NCI-H187 (cell line): ENCODE measurements at places on chromosomes 5 and 9.

DNA sequence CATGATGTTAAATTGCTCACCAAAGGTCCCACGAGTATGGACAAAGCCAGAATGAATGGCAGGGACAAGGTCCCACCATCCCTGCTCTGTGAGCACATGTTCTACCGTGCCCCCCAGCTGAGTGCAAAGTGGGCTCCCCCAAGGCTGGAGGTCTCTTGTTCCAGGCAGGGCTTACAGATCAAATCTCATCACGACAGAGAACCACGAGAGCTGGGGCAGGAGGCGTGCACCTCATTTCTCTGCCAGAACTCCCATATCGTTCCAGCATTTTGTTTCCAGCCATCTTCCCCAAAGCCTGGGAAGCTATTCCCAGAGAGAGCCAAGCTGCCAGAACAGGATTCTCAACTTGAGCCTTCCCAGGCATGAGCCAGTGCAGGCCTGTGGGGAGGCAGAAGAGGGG, 108.5 kb downstream of the ZNF354C start:
- DNase-seq: no peak

DNA sequence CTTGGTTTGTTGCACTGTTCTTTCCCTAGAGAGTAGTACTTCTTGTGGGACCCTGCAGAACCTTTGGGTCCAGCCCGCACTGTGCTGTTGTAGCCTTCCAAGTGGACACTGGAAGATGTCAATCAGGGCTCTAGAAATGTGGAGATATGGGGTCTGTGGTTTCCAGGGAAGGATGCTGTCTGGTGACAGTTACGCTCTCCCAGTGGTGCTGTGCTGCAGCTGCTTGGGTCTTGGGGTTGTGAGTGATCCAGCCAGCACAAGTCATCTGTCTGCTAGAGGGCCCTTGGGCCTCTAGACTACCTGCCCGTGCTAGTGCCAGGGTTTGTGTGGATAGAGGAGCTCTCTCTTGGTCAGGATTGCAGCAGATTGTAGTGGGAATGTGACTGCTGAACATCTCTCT, 484.5 kb downstream of the DMAC1 start:
- DNase-seq: no peak

GRCh38 chr9:95073042-95073607, 244.4 kb downstream of the FANCC start:
- no peak for DNase-seq

- no peak for DNase-seq
These were observed 193.9 kb upstream of the MVB12B start for GRCh38 chr9:126132746-126133145.

- no peak for DNase-seq
These were observed 599.1 kb upstream of the TYRP1 start for GRCh38 chr9:12094046-12094445.

DNA sequence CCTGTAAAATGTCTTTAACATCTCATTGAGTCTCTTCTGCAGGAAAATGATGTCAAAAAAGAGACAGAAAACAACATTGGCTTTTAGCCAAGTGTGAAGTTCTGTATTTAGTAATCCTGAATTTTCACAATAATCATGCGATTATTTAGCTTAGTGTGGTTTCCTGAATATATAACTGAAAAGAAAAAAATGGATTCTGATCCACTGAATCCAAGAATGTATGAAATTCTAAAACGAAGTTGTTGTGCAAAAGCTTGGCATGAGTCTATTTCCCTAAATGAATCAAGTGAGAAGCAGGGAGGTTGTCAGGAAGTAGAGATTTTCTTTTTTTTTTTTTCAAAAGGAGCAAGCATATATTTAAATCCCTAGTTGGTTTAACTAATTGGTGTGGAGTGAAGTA, 145.9 kb upstream of the CDH6 start:
- no peak for DNase-seq

DNA sequence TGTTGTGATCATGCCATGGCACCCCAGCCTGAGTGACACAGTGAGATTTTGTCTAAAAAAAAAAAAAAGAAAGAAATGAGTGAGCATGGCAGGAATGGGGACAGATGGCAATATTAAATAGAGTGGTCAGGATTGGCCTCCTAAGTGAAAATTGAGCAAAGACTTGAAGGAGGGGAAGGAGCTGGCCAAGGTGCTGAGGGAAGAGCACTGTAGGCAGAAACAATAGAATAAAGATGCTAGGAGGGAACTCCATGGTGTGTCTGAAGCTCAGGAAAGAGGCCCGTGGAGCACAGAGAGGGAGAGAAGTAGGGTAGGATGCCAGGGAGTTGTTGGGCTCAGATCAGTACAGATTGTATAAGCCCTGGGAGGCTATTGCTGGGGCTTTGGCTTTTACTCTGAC, 64.4 kb upstream of the PCAT7 start:
- no peak for DNase-seq

- DNase-seq: no peak
These were observed 156.0 kb downstream of the COL23A1 start for GRCh38 chr5:178434016-178434761.

DNA sequence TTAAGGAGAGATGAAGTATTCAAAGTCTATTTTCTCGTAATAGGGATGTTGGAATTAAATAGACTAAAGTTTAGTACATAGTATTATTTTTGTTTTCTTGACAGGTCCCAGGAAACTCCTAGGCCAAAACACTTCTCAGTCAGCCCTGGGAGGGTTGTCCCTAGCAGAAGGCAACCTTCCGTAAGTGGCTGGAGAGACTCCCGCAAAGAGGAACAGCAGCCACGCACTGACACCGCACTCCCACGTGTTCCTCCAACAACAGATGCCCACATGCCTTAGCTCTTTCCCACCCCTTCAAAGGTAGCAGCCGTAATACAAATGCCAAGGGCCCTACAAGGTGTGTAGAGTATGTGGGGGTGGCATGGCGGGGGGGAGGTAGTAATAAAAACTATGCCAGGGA, 28.4 kb downstream of the PCDHGC5 start:
- no peak for DNase-seq

DNA sequence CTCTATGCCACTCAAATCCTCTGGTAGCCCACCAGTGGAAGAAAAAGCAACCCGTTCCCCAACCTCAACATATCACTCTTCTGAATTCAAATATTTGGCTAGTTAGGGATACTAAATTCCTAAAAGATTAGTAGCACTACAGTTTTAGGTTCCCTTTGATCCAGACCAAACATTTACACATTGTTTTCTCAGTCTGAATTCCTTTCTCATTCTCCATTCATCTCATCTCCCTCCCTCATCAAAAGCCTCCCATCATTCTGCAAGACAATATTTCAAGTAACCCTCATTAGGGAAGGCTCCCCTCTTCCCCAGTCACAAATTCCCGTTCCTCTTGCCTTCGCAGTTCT, 26.3 kb downstream of the ADAM19 start:
- no peak for DNase-seq
